ENCODE measurements at places on chromosomes 3 and 15.
A peak's percentile ranks its signal among the peaks of the same experiment; 100 is the strongest.

DNA sequence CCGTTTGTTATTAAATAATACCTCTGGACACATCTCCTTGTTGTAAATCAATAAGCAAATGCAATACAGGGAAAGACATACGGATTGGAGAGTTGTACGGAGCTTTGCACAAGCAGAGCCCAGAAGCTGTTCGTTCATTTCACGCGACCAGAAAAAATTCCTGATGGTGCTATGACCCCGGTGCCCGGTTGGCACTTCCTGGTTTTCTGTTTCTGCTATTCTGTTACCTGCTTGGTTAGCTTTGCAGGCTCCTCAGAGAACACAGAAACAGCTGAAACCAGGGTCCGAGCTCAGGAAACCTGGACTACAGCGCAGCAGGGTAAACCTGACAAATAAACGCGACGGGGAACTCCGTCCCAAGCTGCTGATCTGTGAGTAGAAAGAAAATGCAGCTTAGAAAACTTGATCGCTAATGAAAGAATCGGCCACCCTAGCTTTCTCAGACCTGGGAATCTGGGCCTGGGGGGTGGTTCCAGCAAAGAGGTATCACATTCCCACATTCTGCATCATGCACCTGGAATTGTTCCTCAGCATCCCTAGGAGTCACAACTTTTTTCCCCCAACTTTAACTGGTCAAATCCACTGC is 845 bp downstream of the CNTN3 start:
- no peak for DNase-seq

- DNase-seq = no peak
These were observed 12.0 kb downstream of the ZBTB38 start for GRCh38 chr3:141380279-141380678.

- DNase-seq = peak; percentile 17
These were observed 74.7 kb upstream of the ROBO2 start for GRCh38 chr3:76965122-76965725.

GRCh38 chr15:52098323-52098722 is 14.3 kb downstream of the BCL2L10 start:
- DNase-seq = peak; percentile 70

GRCh38 chr15:40115670-40116093 is 7.0 kb upstream of the BMF start:
- DNase-seq = no peak

- DNase-seq = no peak
These were observed 1.2 kb downstream of the DCLK3 start for GRCh38 chr3:36762918-36763849.

DNA sequence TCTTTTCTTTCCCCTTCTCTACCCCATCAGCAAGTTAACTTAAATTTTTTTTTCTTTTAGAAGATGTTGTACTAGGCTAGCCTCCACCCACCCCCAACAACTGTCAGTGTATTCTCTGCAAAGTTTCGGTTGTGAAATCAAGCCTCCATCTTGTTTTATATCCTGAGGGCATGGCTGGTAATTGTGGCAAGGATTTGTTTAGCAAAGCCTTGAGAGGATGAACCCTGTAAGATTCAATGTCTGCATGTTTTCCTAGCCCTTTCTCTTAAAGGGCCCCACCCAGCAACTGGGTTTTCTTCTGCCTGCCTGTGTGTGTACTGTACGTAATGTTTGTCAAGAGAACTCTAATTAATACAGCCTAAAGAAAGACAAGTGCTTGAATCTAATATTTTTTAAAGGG is 475.3 kb downstream of the FHIT start:
- DNase-seq = no peak

DNA sequence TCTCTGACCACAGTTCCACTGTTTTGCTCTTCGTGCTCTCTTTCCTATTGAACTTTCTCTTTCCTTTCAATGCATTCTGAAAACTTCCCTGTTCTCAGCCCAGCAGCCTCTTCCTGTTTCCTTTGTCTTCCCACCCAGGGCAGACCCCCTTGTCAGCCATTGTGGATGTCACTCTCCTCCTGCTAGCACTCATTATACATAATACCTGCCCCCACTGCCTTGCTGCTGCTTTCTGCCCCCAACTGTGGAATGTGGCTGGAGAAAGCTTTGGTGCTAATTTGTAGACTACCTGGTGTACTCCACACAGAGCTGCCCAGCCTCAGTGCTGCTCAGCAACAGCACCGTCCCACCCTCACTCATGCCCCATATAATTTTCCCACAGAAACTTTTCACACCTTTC is 80.2 kb downstream of the CHCHD6 start:
- no peak for DNase-seq

DNA sequence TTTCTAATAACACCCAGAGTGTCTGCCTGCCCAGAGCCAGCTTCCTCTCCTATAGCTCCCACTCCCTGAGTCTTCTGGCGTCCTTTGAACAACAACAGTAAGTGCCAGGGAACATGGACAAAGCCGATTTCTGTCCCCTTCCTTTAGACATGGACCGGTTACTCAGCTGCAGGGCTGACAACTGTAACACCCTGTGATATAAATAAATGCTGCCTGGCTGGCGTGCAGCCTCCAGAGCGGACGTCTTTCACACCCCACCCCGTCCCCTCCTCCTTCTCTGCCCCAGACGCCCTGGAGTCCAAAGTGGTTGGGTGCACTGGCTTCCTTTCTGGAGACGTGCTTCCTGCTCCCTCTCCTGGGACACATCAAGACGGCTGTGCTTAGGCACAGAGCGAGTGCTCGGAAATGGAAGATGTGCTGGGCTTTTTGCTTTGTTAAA is 281.9 kb upstream of the LRRFIP2 start:
- DNase-seq = no peak

GRCh38 chr15:55799291-55800212 is 56.6 kb upstream of the PRTG start:
- DNase-seq = peak; percentile 49

- no peak for DNase-seq
These were observed 228.6 kb upstream of the IL12A start for GRCh38 chr3:159760046-159760445.

GRCh38 chr3:170047133-170047404 is 9.3 kb downstream of the GPR160 start:
- no peak for DNase-seq

GRCh38 chr3:130915567-130916292 is 21.8 kb downstream of the ATP2C1 start:
- no peak for DNase-seq

DNA sequence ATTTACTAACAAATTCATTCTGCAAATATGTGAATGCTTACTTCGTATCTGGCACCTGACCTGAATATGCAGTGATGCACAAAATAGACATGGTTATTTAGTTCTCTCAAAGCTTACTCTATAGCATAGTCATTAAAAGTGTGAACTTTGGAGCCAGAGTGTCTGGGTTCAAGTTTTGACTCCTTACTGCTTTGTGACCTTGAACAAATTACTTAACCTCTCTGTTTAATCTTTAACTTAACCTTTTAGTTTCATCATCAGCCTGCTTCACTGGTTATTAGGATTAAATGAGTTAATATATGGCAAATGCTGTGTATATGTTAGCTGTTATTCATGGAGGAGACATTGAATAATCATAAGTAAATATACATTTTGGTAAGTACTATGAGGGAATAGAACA is 12.1 kb upstream of the MGA start:
- no peak for DNase-seq

DNA sequence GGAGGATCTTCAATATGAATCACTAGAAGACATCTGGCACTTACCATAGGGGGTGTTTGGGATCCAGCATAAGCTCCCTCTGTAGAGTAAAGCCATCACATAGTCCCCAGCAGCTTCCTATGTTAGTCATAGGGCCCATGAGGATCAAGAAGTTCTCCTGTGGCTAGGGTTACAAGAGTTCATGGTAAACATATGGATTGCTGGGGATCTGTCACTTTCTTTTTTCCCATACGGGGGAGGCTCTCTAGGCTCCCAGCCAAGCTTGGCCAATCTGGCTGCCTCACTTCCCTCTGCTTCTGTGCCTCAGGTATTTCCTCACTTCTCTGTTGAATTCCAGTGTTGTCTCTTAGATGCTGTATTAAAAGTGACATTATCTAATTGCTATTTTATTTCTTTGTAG is 597.9 kb downstream of the PDCD6IP start:
- no peak for DNase-seq

DNA sequence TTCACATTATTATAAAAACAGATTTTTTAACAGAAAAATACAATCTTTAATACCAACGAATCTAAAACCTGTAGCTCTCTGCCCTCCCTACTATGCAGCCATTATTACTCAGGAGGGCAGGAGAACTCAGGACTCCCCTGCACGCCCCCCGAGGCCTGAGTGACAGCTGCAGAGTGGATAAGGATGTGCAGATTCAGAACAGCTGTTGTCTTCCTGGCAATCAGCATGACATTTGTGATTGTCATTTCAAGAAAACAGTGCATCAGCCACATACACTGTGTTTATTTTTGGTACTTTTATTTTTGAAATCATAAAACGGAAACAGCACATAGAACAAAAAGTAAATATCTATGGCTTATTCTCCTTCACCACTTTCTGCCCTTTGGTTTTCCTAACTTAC is 450.8 kb downstream of the OCA2 start:
- no peak for DNase-seq

DNA sequence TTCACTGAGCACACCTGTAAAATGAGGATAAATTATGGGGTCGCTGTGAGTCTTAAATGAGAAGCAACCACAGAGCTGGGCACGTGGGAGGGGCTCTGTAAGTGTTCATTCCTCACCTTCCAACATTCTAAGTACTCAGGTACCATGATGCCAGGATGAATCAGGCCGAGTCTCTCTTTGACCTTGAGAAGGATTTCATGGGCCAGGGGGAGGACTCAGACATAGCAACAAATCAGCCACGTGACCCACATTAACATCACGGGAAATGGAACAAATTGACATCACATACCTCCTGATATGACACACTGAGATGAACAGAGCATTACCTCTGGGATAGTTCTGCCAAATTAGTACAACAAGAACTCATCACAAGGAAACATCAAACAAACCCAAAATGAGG is 35.2 kb upstream of the USP3 start:
- no peak for DNase-seq

GRCh38 chr3:138443521-138444503 is 9.4 kb downstream of the ESYT3 start:
- no peak for DNase-seq

DNA sequence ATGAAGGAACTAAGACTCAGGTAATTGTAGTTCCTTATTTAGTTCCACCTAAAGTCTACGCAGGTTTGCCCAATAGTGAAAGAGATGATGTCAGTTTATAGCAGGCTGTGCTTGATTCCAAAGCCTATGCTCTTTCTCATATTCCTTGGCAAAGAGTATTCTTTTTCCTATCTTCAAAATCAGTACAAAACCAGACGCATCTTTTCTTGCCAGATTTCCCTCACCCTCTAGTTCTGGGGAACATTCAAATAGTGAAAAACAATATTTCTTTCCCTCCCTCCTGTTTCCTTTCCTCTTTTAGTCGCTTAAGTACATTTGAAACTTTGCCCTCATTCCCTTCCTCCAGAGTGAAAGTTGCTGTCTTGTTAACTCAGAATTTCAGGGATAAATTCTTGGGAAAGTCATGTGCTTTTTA is 134.6 kb upstream of the PDZRN3 start:
- DNase-seq = no peak

GRCh38 chr3:145899241-145899640 is 261.7 kb downstream of the PLOD2 start:
- peak; percentile 67 for DNase-seq

DNA sequence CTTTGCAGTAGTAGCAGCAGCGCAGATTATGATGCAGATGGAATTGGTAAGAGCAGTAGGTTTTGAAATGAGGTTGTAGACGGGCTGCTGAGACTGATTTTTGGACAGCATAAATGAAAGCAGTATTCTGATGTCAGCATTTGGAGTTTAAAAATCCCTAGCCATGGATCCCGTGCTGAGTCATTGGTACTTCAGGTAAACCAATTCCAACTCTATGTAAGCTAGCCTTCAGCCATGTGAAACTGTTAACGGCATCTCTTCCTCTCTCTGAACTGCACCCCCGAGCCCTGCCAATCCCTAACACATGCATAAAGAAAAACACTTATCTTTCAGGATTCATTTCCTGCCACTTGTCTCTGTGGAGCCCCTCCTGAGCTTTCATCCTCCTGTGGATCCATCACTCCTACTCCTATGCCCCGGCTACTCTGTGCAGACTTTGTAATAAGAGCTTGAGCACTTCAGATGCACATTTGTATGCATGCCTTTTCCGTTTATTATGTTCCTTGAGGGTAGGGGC is 119.0 kb downstream of the AKAP13 start:
- DNase-seq = no peak

DNA sequence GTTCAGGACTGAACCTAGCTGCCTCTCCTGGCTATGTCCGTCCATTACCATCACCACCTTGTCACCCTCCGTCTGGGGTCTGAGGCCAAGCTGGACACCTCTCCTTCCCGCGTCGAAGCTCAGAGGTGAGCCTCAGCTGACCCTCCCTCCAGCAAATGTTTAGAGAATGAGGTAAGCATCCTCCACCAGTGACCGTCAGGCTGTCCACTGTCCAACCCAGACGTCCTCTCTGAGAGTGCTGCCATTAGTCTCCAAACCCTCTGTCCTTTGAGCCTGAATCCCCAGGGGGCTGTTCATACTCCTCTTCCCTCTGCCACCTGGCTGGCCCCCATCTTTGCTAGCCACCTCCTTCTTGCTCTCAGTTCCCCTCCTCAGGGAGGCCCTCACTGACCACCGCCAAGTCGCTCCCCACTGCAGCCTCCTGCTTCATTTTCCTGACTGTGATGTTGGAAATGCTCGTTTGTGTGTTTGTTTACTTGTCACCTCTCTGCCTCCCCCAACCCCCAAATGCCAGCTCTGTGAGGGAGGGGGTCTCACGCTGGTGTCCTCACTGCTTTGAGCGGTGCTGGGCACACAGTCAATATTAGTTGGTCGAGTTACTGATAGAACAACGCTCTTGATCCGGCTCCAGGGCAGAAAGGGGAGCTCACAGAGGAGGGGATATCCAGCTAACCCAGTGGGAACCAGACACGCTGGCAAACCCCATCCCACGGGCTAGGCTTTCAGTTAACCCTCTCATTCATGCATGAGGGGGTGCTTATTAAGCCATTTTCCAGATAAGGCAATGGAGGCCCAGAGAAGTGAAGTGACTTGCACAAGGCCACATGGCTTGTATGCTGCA is 64.9 kb downstream of the IQSEC1 start:
- DNase-seq = no peak

GRCh38 chr15:74833376-74834107 is 7.1 kb downstream of the CPLX3 start:
- DNase-seq = no peak

DNA sequence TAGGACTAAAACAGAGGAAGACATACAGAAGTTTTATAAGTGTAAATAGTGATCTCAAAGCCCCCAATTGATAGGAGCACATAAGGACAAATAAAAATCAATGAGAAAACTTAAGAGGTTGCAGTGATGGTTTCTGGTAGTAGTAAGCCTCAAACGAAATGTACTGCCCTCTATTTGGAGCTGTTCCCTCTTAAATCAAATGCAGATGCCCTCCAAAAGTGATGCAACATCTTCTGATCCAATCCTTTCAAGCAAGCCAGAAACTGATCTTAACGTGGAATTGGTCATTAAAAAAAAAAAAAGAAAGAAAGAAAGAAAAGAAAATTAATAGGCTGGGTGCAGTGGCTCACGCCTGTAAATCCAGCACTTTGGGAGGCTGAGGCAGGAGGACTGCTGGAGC is 259.3 kb downstream of the ZBTB20 start:
- DNase-seq = no peak
